IPS DF 6.9 (cell line): ENCODE measurements at places on chromosomes 7 and 10.

DNA sequence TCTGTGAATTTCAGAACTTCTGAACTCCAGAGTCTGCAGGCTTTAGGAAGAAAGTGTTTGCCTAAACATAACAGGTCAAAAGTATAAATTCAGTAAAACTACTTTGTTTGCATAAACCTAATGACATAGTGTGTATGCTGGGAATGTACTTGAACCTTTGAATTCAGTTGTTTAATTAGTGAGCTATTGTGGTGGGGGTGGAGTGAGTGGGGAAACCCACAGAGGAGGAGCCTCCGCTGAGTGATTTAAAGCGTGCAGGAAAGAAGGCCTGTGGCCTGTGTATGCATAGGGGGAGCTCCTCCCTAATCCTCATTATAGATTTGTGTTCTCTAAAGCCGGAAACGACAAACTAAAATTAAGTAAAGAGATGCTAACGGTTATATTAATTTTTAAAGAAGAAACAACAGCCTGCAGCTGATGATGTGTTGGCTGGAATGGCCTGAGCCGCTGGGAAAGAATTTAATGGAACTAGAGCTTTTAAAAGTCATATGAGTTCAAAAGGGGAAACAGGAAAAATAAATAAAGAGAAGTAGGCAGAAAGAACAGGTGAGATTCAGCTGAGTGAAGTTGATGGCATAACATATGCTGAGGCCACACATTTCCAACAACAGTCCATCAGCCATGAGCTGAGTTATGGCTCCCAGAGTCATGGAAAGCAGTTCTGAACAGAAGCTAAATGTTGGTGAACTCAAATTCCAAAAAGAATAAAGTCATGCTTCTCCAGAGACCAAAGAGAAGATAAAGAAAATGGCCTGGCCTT lies 595.0 kb downstream of the GRM8 start:
- no peak for DNase-seq

DNA sequence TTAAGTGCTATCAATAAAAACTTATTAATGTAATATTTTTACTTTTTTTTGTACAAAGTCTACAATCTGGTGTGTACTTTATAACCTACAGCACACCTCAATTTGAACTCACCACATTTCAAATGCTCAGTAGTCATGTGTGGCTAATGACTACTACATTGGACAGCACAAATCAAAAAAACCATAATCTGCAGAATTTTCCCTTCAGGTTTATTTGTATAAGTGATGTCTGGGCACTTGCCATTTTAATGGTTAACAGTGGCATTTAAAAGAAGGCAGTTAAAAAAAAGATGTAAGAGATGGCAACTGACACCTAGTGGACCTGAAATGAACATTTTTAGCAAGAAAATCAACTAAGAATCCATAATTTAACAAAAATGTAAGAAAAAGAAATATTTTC lies 124.6 kb upstream of the NRBF2 start:
- DNase-seq: no peak

- no peak for DNase-seq
Measured at GRCh38 chr7:31872545-31873370, 185.7 kb downstream of the PPP1R17 start.

DNA sequence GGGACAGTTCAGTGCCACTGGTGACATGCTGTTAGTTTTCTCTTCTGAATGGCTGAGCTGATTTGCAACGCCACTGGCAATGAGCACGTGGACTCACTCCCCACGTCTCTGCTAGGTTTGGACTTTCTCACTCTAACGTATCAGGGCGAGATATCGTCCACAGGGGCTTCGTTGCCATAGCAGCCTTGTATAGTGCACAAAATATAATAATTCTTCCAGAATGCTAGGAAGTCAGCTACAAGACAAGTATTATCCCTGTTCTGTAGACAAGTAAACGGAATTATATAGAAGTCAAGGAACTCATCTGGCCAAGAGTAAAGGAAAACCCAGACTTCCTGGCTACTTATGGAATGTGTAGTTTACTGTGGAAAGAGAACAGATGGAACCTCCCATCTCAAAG lies 226.8 kb downstream of the ARHGAP21 start:
- DNase-seq: no peak

- DNase-seq: no peak
Measured at GRCh38 chr7:107171496-107171895, 2.7 kb downstream of the HBP1 start.
